Left lung (tissue), 14 donors: ENCODE measurements at places on chromosomes 3 and 15. TPM values are rescaled to one million over a fixed set of nuclear protein-coding genes. Genes with fewer than 3 reads are reported as not detected.

DNA sequence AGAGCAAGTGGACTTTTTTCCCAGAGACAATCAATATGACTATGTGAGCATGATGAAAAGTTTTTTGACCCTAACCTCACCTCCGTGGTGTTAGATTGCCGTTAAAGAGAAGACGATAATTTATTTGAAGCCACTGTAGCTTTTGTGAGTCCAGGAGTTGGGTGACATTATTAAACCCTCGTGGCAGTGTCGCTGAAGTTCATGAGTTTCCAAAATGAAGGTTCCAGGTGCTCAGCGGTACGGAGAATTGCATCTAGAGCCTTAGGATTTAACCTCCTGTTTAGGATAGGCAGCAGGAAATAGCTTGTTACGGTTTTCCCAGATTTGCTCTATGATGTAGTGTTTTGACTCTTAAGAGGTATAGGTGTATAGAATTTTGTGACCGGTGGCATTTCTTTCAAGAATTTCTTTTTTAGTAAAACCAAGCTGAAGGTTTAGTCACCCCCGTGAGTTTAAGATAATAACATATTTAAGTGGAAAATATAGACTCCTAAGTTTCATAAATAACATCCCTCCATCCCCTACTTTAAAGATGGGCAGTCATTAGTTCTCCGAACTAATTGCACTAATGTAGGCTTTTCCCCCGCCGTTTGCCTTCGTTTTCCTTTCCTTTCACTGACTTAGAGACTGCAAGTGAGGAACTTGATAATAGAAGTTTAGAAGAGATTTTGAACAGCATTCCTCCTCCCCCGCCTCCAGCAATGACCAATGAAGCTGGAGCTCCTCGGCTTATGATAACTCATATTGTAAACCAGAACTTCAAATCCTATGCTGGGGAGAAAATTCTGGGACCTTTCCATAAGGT is 2.0 kb downstream of the SMC4 start:
- DNase-seq, result peak; percentile 74

- peak; percentile 57 for DNase-seq
Observed at GRCh38 chr3:184687363-184688015, 24.4 kb downstream of the MAGEF1 start.

Gene PRTG
- polyA plus RNA-seq, result 6.8 TPM

Gene NPAP1
- 0.69 TPM for polyA plus RNA-seq

Gene PTPRG
- 54.0 TPM for polyA plus RNA-seq

GRCh38 chr3:40617084-40617483 is 92.3 kb downstream of the ZNF621 start:
- DNase-seq, result no peak

Gene SLC27A2
- polyA plus RNA-seq, result 3.8 TPM

DNA sequence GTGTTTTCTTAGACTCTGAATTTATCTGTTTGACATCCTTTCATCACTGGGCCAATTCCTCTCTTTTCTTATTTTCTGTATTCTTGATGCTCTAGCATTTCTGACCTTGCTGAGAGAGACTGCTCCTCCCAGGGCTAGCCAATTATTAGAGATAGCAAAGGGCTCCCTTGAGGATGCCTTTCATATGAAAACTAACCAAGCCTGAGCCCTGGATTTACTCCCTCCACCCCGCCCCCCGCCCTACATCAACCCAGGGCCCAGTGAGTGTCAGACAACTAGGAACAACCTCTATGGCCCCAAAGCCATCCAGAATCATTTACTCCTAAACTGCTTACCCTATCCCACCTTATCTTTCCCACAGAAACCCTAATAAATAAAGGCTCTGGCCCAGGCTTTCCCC is 69.7 kb upstream of the LARS2 start:
- DNase-seq, result no peak

Gene SLC26A6
- 14.4 TPM for polyA plus RNA-seq

DNA sequence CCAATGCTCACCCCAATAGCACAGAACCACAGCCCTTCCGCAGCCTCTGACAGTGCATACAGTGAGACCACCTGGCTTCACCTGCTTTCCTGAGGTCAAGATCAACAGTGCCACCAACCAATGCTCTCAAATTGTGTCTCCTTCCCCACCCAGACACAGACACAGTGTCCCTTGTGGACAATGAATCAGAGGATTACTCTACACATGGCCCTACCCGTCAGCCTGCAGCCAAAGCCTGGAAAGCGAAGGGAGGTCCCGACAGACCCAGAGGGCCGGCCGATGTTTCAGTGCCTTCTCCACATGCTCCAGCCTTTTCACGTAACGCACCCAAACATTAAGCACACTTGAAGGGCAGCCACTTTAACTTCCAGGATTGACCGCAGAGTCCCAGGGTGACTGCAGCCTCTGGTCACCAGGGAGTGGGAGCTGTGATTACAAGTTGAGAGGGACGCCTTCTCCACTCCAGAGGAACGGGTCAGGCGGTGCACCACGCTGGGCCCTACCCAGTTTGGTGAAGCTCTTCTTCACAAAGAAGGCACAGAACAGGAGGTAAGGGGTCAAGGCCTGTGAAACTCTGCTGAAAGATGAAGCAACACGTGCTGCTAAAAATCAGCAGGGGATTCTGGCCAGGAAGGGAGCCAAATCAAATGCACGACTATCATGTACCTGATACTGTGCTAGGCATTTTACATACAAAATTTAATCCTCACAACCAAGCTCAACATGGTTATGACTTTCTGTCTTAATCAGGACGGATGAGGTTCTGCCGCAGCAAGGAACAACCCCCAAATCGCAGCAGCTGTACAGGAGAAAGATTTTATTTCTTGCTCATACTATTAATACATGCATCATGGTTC is 17.2 kb downstream of the KLHL25 start:
- DNase-seq, result no peak
